Globus pallidus (tissue), 1 donor: ENCODE measurements at places on chromosomes 1 and 21.
A peak's percentile ranks its signal among the peaks of the same experiment; 100 is the strongest.

DNA sequence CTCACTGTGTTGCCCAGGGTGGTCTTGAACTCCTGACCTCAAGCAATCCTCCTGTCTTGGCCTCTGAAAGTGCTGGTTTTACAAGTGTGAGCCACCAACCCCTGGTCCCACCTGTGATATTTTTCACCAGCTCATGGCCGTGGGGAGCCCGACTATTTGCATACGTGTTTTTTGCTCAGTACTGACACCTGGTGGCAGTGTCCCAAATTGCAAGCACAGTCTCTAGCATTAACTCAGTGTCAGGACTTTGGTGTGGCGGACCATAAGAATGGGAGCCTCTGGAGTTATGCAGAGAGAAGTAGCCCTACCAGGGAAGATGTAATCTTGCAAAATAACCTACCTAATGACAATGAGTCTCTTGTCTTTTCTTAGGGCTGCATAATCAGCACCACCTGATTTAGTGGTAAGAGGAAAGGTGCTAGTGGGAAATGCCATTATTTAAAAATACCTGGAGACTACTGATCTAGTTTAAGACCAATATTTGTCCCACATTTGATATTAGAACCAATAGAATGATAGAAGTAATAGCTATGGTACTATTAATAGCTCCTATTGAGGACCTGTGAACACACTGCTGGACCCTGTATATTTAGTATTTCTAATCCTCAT, 305.4 kb downstream of the DISC1 start:
- DNase-seq = no peak

GRCh38 chr1:230098723-230099122, 31.7 kb downstream of the GALNT2 start:
- no peak for DNase-seq

- no peak for DNase-seq
Measured at GRCh38 chr1:29682919-29683295, 446.6 kb downstream of the PTPRU start.

- no peak for DNase-seq
Measured at GRCh38 chr1:107704911-107705310, 260.1 kb downstream of the VAV3 start.

DNA sequence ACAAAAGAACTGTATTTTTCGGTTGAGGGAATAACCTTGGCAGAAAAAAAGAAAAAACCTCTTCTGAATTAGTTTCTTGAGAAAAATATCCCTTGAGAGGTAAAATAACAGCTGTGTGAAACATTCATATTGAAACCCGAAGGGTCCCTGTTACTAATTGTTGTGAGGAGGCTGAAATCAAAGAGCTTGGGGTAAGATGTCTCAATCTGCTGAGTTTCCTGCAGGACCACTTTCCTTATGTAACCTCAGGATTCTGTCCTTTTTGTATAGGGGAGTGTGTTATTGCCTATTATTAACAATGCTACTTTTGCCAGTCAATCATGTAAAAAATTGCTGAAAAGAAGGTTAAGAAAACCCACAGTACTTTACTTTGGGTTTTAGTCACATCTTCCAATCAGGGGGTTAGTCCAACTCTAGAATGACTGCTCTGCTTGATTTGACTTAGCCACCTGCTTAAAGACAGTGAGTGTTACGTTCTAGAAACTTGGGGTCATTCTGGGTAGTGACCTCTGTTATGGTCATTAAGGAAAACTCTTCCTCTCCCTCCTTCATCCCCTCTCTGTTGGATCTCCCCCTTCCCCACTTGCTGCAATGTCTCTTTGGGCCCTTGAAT, 138.8 kb downstream of the GIPC2 start:
- no peak for DNase-seq

GRCh38 chr1:8120693-8121260, 94.7 kb upstream of the ERRFI1 start:
- no peak for DNase-seq

GRCh38 chr21:44365967-44366585, 12.7 kb downstream of the TRPM2 start:
- no peak for DNase-seq

GRCh38 chr1:42691157-42691498, 8.9 kb downstream of the YBX1 start:
- no peak for DNase-seq

- no peak for DNase-seq
Measured at GRCh38 chr1:150688763-150689162, 8.2 kb downstream of the GOLPH3L start.

DNA sequence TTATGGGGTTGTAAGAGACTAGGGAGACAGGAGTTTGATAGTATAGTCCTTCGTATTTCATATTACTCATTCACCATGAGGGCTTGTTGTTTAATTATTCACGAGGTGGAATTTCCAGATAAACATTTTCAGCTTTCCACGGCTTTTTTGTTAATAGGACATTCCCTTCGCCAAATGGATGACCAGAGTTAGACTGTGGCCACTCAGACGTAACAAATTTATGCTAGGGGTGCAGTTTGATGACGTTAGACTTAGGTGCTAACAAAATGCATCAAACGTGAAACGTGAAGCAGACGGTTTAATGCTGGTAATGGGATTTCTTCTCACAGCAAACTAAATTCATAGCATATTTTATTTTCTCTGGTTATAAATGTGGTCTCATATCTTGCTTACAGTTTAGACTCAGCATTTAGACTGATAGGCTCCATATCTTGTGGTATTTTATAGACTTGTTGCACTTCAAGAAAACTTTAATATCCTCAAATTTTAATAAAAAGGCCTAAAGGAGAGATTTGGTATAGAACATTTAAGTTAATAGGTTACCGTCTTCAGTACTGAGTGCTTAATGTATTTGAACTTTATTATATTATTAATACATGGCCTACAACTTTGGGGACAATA, 2.3 kb downstream of the DHX9 start:
- DNase-seq = no peak

GRCh38 chr1:183633676-183634343, 1.8 kb downstream of the ARPC5 start:
- peak; percentile 68 for DNase-seq

GRCh38 chr1:171381866-171382210, 67.9 kb downstream of the FMO4 start:
- DNase-seq = no peak

GRCh38 chr1:93665015-93665414, 16.6 kb downstream of the BCAR3 start:
- DNase-seq = no peak

- DNase-seq = no peak
Measured at GRCh38 chr1:85259912-85260274, 431 bp upstream of the C1orf52 start.

- DNase-seq = no peak
Measured at GRCh38 chr21:43763901-43764523, 12.1 kb downstream of the CSTB start.

GRCh38 chr1:184649451-184649888, 105.2 kb downstream of the EDEM3 start:
- no peak for DNase-seq

GRCh38 chr1:54047384-54048305, 5.4 kb downstream of the TMEM59 start:
- DNase-seq = no peak
